CD14-positive monocyte (primary cell): ENCODE measurements at places on chromosomes 6 and 20.

- DNase-seq: no peak
Observed at GRCh38 chr20:32191873-32192272, 15.7 kb downstream of the PLAGL2 start.

DNA sequence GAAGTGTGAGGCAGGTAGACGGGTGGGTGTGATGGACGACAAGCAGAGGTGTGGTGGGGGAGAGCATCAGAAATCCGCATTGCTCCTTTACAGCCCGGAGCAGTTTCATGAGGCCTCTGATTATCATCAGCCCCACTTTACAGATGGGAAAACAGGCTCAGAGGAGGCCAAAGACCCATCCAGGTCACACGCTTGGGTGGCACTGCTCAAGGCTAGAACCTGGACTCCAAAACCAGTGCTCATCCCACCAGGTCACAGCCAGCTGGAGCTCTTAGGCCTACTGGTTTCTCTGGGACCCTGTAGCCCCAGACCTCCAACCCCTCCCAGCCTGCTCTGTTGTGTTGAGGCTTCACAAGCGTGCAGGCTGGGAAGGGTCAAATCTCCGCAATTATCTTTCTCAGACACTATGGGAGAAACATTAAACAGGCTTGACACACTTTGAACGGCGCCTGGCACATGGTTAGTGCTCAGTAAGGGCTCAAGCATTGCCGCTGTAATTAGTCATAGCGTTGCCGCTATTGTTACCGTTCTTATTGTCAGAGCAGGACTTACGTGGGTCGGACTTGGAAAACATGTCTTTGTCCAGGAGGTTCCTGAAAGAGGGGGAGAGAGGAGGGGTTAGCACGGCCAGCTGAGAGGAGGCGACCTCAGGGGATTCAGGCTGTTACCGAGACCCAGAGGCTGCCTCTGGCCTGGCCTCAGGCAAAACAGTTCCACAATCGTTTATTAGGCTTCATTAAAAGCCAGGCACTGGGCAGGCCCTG, 16.6 kb downstream of the CPNE5 start:
- DNase-seq: no peak

- DNase-seq: no peak
Observed at GRCh38 chr20:53570446-53571276, 23.0 kb downstream of the ZNF217 start.

DNA sequence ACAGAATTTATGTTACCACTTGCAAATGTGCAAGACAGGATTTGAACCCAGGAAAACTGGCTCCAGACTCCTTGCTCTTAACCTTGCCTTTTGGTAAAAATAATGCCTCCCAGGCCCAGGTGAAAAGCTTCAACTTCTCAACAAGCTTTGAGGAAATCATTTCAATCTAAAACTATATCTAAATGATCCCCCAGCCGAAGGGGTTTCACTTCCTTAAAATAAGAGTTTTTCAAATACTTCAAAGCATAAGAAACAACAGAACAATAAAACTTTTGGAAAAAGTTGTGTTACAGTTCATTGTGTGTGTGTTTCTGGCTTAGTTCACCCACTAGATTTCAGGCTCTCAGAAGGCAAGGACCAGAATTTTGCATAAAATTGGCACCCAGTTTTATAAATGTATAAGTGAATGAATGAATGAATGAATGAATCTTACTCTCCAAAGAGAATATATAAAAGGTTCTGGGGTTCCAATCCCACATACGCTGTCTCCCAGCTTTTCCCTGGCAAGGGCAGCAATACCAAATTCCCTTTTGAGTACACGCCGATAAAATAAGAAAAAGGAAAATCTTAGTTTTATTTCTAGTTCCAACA, 5.4 kb downstream of the OR2H2 start:
- no peak for DNase-seq
